ENCODE measurements at places on chromosomes 3 and 15. TPM values are rescaled to one million over a fixed set of nuclear protein-coding genes. Genes with fewer than 3 reads are reported as not detected.

The PLA2G4E gene
- total RNA-seq: not detected

The CHRM5 gene
- not detected for total RNA-seq

The STX19 gene
- not detected for total RNA-seq

The PLIN1 gene
- 0.15 TPM for total RNA-seq

Measured in epithelial cell of umbilical artery (primary cell).